Prostate gland (tissue), 2 donors: ENCODE measurements at places on chromosomes 7 and 10. TPM values are rescaled to one million over a fixed set of nuclear protein-coding genes. Genes with fewer than 3 reads are reported as not detected.

The SVIL gene
- total RNA-seq = 92.9 TPM

The ABCC2 gene
- total RNA-seq = 0.74 TPM

The NKX1-2 gene
- total RNA-seq = 0.14 TPM

- no peak overlapping the region for H3K27ac ChIP-seq
- H3K27me3 ChIP-seq = no peaks in the 10 kb centered on the region
- H3K4me3 ChIP-seq = no peak overlapping the region
Observed at GRCh38 chr10:11252887-11253286, 235.2 kb downstream of the CELF2 start.

DNA sequence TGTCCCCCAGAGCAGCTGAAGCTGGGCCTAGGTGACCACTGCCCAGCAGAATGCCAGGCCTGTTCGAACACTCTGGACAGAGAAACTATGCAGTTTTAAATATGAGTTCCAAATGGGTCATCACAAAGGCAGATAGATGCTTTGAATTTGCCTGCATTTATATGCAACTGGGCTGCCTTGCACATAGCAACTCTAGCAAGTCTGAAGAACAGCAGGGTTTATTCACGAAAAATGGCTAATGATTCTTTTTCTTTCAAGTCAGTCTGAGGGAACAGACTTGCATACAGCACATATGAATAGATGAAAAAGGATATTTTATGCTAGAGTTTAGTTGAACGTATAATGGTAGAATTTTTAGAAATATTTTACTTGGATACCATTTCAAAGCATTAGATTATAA is 68.5 kb downstream of the SLC35B4 start:
- no peak overlapping the region for H3K4me3 ChIP-seq
- no peaks in the 10 kb centered on the region for H3K36me3 ChIP-seq
- H3K27me3 ChIP-seq = no peaks in the 10 kb centered on the region
- H3K27ac ChIP-seq = no peak overlapping the region
- no peaks in the 10 kb centered on the region for H3K4me1 ChIP-seq

DNA sequence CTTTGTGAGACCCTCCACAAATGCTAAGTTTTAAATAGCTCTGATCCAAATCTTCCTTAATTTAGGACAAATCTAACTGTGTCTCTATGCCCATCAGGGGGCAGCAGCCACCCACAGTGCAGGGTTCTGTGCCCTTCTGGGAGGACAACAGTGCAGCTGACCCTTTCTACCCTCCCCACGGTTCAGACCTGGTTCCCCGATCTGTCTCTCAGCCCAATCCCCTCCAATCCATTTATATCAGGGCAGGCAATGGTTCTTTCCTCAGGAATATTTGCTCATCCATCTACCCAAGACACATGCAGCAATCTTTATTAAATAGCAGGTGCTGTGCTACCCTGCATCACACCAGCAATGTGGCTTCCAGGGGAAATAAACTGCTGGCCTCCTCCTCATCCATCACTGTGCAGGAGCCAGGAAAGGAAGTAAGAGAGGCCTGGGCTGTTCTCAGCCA is 4.0 kb upstream of the RBM28 start:
- H3K27ac ChIP-seq = no peak overlapping the region
- peaks cover under 1% of the 10 kb centered on the region for H3K4me1 ChIP-seq
- H3K27me3 ChIP-seq = peaks cover 8% of the 10 kb centered on the region
- DNase-seq = no peak

- H3K4me1 ChIP-seq = no peaks in the 10 kb centered on the region
- H3K27ac ChIP-seq = no peak overlapping the region
- H3K4me3 ChIP-seq = no peak overlapping the region
- no peaks in the 10 kb centered on the region for H3K27me3 ChIP-seq
Observed at GRCh38 chr7:86823769-86824168, 180.1 kb downstream of the GRM3 start.

GRCh38 chr10:123635131-123635530 is 31.0 kb upstream of the GPR26 start:
- H3K36me3 ChIP-seq = no peaks in the 10 kb centered on the region
- H3K27ac ChIP-seq = no peak overlapping the region
- no peaks in the 10 kb centered on the region for H3K4me1 ChIP-seq
- no peak for DNase-seq

DNA sequence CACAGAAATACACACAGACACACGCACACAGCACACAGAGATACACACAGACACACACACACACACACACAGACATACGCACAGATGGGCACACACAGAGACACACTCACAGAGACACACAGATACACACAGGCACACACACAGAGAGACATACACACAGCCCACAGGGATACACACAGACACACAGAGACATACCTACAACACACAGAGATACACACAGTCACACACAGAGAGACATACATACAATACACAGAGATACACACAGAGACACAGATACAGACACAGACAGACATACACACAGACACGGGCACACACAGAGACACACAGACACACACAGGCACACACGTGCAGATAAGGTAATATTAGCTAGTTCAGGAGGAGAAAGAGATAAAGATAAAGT is 76.9 kb downstream of the EGFR start:
- DNase-seq = no peak
- no peak overlapping the region for H3K27ac ChIP-seq
- H3K4me3 ChIP-seq = no peak overlapping the region
- no peaks in the 10 kb centered on the region for H3K27me3 ChIP-seq
- H3K4me1 ChIP-seq = peaks cover under 1% of the 10 kb centered on the region
- no peaks in the 10 kb centered on the region for H3K36me3 ChIP-seq

DNA sequence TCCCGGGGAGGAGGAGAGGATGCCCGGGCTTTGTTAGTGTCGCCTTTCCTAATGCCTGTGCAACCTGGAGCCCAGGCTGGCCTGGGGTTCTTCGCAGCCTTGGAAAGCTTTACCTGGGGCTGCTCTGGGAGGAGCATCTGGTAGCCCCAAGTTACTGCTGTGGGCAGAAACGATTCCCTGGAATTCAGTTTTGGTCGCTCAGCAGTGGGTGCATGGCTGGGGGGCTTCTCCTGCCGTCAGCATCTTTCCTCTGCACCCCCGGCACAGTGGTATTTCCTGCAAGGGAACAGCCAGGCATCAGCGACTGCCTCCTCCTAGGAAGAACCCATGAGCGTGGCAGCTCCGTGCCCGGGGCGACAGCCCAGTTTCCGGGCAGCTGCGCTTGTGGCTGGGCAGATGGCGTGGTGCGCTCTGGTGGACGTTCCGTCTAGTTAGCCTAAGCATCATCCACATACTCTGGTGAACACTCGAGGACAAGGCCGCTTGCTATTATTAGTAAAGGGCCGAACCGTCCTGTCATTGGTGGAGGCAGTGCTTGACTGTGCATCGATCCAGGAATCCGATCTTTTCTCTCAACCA is 107.0 kb upstream of the BTBD16 start:
- peak overlapping the region; percentile 22 for H3K4me3 ChIP-seq
- H3K36me3 ChIP-seq = no peaks in the 10 kb centered on the region
- peaks cover 8% of the 10 kb centered on the region for H3K4me1 ChIP-seq
- H3K27me3 ChIP-seq = no peaks in the 10 kb centered on the region
- DNase-seq = no peak
- no peak overlapping the region for H3K27ac ChIP-seq

GRCh38 chr10:2963889-2964631 is 103.3 kb upstream of the PFKP start:
- H3K27me3 ChIP-seq = no peaks in the 10 kb centered on the region
- no peaks in the 10 kb centered on the region for H3K4me1 ChIP-seq
- no peak overlapping the region for H3K27ac ChIP-seq
- no peak for DNase-seq
- H3K4me3 ChIP-seq = no peak overlapping the region

- no peaks in the 10 kb centered on the region for H3K27me3 ChIP-seq
- DNase-seq = no peak
- no peaks in the 10 kb centered on the region for H3K4me1 ChIP-seq
- H3K4me3 ChIP-seq = peak overlapping the region; percentile 84
- peak overlapping the region; percentile 87 for H3K27ac ChIP-seq
Observed at GRCh38 chr10:88991899-88992320, 1.3 kb downstream of the FAS start.

- no peak overlapping the region for H3K4me3 ChIP-seq
- no peaks in the 10 kb centered on the region for H3K36me3 ChIP-seq
- no peaks in the 10 kb centered on the region for H3K4me1 ChIP-seq
- no peak overlapping the region for H3K27ac ChIP-seq
- no peak for DNase-seq
Observed at GRCh38 chr7:106583100-106583499, 77.9 kb downstream of the CCDC71L start.

DNA sequence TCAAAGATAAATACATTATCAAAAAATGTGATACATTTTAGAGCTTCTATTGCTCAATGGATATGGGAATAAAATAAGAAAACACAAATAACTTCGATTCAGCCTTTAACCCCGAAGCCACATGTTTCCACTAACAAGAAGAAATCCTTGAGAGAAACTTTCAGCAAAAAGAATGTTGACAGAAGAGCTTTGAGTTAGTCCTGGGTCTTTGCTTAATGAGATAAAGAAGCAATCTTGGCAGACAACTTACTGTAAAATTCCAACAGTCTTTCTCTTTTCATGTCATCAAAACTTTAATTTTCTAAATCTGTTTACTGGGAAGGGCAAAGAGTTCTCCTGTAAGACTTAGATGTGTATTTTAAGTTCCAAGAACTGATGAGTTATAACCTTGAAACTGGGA is 810.2 kb downstream of the CNTNAP2 start:
- H3K4me3 ChIP-seq = no peak overlapping the region
- H3K27me3 ChIP-seq = no peaks in the 10 kb centered on the region
- H3K4me1 ChIP-seq = no peaks in the 10 kb centered on the region
- H3K27ac ChIP-seq = no peak overlapping the region
- DNase-seq = no peak
- H3K36me3 ChIP-seq = no peaks in the 10 kb centered on the region

DNA sequence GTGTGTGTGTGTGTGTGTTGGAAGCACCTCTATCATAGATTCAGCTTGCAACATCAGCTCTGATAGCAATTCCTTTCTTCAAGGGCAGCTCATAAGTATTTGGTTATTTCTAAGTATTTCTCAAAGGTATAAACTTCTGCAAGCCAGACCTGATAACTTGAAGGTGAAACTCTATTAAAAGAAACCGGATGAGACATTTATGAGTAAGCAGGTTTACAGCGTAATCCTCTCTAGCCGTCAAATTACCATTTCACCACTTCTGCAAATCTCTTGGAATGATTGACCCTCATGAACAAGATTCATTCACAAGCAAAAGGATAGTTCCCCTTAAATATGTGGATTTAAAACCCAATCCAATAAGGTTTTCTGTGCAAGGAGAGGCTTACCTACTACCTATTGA is 23.1 kb downstream of the PDE1C start:
- no peak overlapping the region for H3K4me3 ChIP-seq
- no peaks in the 10 kb centered on the region for H3K27me3 ChIP-seq
- no peak overlapping the region for H3K27ac ChIP-seq
- no peak for DNase-seq

GRCh38 chr7:139591550-139592195 is 68.2 kb downstream of the CLEC2L start:
- no peak overlapping the region for H3K4me3 ChIP-seq
- DNase-seq = no peak
- H3K27ac ChIP-seq = no peak overlapping the region
- no peaks in the 10 kb centered on the region for H3K27me3 ChIP-seq
- no peaks in the 10 kb centered on the region for H3K4me1 ChIP-seq
- H3K36me3 ChIP-seq = no peaks in the 10 kb centered on the region

DNA sequence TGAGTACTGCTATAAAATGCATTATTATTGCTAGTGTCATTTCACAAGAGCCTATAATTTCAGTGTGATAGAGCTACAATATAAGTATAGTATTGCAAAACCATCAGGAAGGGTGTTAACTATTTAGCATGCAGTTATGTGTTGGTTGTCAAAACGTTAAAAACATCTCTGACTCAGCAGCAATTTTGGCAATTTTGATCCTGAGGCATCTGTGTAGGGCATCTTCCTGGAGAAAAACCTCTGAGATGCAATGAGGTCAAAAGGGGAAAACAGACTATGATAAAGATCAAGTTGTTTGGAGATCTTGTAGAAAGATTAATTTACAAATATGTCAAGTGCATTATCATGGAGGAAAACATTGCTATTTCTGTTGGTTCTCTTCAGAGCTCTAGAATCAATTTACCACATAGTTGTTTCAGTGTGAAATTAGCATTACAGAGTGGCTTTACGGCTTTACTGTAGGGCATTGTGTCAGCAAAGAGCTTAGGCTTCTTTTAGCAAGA is 5.3 kb downstream of the CFTR start:
- H3K27ac ChIP-seq = no peak overlapping the region
- no peaks in the 10 kb centered on the region for H3K27me3 ChIP-seq
- no peak overlapping the region for H3K4me3 ChIP-seq

DNA sequence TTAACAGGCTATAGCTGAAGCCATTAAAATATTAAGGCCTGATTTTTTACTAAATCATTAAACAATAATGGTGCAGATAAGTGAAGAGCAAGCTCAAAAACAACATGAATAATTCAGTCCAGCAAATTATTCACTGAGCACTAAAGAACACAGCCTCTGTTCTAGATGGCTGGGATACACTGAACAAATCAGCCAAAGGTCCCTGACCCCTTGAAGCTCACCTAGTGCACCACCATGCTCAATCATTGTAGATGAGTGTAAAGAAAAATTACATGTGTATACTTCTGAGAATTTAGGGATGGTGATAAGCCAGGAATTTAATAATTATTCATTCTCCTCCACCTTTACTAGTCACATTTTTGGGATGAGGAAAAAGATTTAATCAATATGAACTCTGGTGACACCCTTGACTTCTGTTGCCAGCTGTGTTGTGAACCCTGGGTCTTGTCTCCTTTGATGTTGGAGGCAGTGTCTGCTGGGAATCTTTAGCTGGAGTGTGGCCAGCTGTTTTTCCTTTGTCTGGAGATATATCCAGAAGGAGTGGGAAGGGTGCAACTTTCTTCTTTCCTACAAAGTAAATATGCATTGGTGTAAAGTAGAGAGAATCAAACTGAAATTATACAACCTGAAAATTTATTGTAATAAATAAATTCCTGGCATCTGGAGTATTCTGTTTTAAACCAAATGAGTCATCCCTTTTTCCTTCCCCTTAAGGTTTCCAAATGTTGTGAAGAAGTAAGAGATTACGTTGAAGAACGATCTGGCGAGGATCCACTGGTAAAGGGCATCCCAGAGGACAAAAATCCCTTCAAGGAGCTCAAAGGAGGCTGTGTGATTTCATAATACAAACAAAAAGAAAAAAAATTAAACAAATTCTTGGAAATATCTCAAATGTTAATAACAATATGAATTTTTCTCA is 4.0 kb downstream of the GNGT1 start:
- DNase-seq = peak; percentile 12
- no peak overlapping the region for H3K4me3 ChIP-seq
- no peaks in the 10 kb centered on the region for H3K36me3 ChIP-seq
- no peaks in the 10 kb centered on the region for H3K4me1 ChIP-seq
- peak overlapping the region; percentile 14 for H3K27ac ChIP-seq

- no peaks in the 10 kb centered on the region for H3K27me3 ChIP-seq
- no peaks in the 10 kb centered on the region for H3K4me1 ChIP-seq
- DNase-seq = no peak
- no peak overlapping the region for H3K27ac ChIP-seq
Observed at GRCh38 chr7:22729180-22729825, 2.3 kb downstream of the IL6 start.

DNA sequence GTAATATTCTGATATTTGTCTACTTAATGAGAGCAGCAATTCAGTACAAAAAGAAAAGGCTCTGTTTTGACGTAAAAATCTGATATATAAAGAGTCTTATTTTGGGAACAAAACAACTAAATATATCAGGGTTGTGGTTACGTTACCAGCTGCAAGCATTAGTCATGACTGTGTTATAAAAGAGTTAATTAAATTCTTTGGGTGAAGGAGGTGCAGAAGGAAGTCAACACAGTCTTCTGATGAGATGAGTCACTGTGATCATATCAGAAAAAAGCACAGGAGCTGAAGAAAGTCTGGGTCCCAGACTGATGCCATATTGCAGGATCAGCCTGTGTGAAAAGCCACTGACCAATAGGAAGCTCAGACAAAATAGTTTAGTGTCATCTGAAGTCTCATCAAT is 234.3 kb upstream of the TEX47 start:
- H3K4me1 ChIP-seq = no peaks in the 10 kb centered on the region
- no peaks in the 10 kb centered on the region for H3K27me3 ChIP-seq
- DNase-seq = no peak
- no peak overlapping the region for H3K27ac ChIP-seq
